ENCODE measurements at places on chromosomes 1 and 21.

DNA sequence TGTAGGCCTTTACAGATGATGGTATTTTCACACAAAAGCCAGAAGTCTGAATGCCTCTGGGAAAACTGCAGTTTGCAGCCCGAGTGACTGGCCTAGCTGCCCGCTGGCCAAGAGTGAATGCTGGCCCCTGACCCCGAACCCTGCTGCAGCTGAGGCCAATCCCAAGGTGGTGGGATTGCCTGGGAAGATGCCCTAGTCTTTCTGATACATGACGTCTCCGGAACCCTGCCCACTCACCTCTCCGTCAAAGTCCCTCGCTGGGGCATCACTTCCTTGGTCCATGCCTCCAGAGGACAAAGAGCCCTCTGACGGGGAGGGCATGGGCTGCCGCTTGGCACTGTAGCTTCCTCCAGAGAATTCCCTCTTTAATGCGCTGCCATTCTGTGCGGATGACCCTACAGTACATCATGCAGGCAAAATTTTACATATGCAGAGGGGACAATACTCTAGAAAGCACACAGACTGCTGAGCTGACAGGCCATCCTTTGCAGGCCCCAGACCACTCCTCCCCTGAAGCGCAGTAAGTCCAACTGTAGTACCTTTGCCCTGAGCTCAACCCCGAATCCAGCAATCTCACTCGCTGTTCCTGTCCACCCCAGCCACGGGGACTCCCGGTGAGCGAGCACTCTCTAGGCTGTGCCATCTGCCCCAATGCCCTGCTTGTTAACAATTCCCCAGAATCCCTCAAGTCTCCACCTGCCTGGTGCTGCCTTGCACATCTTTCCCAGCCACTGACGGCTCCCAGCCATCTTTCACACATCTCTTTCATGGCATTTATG, 54.7 kb downstream of the COQ8A start:
- no peak for DNase-seq

DNA sequence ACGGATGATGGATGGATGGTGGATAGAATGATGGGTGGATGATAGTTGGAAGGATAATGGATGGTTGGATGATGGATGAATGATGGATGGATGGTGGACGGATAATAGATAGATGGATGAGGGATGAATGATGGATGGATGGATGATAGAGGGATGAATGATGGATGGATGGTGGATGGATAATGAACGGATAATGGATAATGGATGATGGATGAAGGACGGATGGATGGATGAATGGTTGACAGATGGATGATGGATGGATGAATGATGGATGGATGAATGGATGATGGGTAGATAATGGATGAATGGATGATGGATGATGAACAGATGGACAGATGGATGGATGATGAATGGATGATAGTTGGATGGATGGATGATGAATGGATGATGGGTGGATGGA, 255.1 kb downstream of the NPHP4 start:
- DNase-seq = no peak

- no peak for DNase-seq
These were observed 41.8 kb upstream of the USP25 start for GRCh38 chr21:15688016-15688415.

- no peak for DNase-seq
These were observed 93.8 kb upstream of the COL6A1 start for GRCh38 chr21:45887788-45888187.

DNA sequence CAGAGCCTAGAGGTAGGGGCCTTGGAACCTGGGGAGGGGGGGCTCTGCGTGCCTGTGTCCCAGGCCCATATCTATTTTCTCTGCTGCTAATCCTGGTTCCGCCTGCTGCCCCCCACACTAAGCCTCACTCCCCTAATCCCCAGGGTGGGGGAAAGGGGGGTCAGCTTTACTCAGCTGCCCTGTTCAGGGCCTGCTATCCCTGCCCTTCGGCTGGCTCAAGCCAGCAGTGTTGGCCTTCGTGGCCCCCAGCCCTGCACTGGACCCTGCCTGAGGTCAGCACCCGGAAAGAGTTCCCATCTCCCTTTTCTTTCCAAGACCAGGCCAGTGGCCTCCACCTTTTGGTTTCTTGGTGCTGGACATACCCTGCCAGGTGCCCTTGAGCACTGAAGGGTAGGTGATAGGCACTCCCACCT, 8.4 kb downstream of the ZBTB7B start:
- no peak for DNase-seq

Data from stimulated activated CD8-positive, alpha-beta memory T cell treated with anti-CD3 and anti-CD28 coated beads, Interleukin-15, amount 100 ng/mL, for 4 hours (primary cell).